ENCODE measurements at places on chromosomes 5 and 9.

GRCh38 chr5:76291305-76292077, 111.6 kb upstream of the IQGAP2 start:
- no peak for DNase-seq

DNA sequence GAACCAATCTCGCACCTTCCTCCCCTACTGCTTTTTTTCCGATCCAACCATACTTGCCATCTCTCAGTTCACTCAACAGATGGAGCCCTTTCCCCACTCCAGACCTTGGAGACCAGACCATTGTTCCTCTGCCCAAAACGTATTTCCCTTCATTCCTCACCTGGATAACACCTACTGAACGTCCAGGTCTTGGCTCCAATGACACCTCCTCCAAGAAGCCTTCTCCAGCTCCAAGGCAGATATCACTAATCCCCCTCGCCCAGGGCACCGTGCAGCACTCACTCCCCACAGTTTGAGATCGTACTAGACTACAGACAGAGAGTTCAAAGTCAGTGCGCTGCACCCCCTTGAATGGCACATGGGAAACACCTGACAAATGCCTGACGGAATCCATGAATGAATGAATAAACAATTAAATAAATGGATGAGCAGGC, 47.1 kb upstream of the AKNA start:
- no peak for DNase-seq

DNA sequence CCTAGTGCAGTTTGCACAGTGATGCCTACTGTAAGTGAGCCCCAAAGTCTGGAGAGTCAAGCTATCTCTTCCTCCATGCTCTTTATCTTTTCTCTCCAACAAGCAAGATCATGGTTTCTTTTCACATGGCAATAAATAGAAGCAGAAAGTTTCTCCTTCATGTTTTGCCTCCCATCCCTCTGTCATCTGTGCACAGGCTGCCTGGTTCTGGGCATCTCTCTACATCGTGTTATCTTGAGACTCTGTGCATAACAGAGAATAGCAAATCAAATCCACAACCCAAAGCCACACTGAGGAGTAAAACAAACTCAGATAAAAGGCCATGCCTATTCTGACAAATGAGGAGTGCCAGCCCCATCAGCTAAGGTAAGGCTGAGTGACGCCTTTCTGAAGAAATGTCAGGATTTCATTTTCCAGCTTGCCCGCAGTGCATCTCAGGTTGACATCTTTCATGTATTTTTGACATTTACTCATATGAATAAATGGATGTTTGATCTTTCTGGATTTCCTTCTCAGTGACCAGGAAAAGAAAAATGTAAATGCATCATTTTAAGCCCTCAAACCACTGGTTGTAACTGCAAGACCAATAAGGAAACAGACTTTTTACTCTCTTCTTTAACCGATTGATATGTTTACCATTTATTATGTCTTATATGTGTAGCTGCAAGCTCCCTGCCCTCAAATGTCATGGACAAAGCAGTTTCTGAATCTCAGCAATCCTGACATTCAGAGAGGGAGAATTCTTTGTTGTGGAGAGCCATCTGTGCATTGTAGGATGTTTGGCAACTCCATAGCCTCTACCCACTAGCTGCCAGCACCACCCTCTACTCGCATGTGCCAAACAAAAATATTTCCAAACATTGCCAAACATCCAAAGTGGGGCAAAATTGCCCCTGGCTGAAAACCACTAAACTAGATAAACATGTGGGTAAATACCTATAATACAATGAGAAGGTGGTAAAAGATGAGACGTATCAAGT, 49.2 kb upstream of the ACO1 start:
- DNase-seq, result no peak

- no peak for DNase-seq
These were observed 9.0 kb upstream of the FAF2 start for GRCh38 chr5:176438959-176439757.
